Fibroblast of skin of scalp (primary cell): ENCODE measurements at places on chromosomes 6 and 20.

- no peak for DNase-seq
These were observed 15.1 kb downstream of the E2F3 start for GRCh38 chr6:20416567-20417345.

GRCh38 chr6:154606457-154606856, 96.0 kb upstream of the CNKSR3 start:
- DNase-seq: no peak

- DNase-seq: no peak
These were observed 118.0 kb downstream of the B3GAT2 start for GRCh38 chr6:70838907-70839285.

DNA sequence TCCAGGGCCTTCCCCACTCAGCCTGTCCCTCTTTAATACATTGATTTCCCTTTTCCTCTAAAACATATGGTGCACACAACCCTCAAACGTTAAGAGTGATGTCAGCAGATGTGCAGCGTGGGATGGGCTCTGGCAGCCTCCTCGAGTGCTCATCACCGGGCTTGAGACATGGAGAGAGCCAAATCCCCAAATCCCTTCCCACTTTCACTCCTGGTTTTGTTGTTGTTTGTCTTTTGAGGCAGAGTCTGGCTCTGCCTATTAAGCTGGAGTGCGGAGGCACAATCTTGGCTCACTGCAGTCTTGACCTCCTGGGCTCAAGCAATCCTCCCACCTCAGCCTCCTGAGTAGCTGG, 5.8 kb upstream of the PLTP start:
- no peak for DNase-seq

DNA sequence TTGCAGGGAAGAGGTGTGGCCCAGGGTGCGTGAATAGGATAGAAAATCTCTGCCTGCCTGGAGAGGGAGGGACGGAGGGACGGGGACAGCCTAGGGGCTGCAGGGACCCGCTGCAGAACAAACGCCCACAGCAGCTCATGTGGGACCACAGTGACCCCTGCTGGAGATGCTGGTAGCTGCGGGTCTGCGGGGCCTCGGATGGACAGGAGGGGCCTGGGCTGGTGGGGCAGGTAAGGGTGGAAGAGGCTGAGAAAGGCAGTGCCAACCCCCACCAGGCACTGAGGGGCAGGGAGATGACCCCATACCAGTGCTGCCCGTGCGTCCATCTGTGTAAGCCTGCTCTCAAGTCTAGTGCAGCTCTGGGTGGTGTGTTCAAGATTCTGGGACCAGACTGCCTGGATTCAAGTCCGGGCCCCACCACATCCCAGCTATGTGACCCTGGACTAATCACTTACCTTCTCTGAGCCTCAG, 39.4 kb downstream of the KIAA1755 start:
- DNase-seq: peak; percentile 66

DNA sequence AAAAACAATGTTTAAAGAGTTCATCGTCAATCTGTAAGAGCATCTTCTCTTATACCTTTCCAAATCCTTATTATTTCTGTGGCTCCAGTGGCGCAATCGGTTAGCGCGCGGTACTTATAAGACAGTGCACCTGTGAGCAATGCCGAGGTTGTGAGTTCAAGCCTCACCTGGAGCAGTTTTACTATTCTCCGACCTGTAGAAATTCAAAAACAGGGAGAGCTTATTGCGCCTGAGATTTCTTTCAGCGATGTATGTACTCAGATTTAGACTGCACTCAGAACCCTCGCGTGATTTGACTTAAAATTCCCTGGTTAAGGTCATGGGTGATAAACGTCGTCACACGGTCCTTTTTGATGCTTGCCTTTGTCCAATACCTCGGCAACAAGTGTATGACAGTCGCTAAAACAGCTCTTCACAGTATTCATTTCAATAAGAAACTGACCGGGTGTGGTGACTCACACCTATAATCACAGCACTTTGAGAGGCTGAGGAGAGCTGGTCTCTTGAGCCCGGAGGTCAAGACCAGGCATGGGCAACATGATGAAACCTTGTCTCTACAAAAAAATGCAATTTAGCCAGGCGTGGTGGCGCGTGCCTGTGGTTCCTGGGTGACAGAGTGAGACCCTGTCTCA, 11.9 kb downstream of the GPX5 start:
- DNase-seq: peak; percentile 8

DNA sequence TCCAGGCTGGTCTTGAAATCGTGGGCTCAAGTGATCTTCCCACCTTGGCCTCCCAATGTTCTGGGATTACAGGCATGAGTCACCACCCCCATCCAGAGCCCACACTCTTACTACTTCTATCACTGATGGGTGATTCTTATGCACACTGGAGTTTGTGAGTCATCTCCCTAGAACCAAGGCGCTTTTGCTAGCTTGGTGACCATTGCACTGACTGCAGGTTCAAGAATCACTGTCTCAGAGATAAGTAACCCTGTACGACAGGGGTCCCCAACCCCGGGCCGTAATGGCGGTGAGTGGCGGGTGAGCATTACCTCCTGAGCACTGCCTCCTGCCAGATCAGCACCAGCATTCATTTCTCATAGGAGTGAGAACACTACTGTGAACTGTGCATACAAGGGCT, 118.8 kb downstream of the MAP3K7 start:
- peak; percentile 34 for DNase-seq

DNA sequence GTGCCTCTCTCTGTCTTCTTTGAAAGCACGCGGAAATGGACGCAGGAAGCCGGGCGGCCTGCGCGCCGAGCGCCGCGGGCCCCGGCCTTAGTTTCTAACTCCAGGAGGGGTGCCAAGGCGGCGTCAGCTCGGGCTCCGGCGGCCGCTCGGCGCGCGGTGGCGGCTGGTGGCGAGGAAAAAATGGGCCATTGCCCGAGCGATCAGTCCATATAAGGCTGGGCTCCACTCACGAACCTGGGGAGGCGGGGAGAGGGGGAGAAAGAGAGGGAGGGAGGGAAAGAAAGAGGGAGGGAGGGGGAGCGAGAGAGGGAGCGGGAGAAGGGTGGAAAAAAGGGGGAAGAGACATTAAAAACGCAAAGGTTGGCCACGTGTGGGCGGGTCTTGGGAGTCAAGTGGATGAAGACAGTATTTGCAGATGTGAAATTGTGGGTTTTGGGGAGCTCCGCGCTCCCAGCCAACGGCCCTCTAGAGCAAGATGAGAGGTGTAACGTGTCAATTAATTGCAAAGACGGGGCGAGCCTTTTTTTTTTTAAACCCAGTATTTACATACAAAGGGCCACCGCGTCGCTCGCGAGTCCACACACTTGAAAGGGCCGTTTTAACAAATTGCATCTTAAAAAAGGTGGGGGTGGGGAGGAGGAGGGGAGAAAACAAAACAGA, at the start of gene NKX2-2:
Gene NKX2-2 (minus strand): TSS at position 184 of the 660 bp plus-strand sequence. CDS start 395 bp downstream, outside the sequence.
- DNase-seq: no peak

GRCh38 chr20:47220161-47220582, 136.3 kb downstream of the ZMYND8 start:
- peak; percentile 43 for DNase-seq

DNA sequence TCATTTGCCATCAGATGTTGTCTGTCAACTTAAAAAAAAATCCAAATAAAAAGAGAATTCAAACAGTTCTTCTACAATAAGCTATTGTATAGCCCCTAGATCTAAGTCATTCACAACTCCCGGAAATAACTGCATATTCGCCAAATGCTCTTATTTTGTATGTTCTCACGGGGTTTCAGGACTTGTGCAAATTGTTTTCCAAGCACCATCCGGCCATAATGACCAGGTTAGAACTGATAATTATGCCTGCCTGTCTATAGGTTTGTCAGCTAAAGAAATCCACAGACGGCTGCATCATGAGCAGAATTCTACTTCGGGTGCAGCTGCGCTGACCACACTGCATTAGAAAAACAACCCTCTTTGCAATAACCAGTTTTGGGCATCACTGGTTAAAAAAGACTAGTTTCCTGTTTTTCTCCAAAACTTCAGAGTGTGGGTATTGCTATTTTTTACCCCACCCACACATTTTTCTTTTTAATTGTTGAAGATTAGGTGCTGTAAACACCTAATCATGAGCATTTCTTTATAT, 87.7 kb downstream of the HIVEP2 start:
- no peak for DNase-seq

DNA sequence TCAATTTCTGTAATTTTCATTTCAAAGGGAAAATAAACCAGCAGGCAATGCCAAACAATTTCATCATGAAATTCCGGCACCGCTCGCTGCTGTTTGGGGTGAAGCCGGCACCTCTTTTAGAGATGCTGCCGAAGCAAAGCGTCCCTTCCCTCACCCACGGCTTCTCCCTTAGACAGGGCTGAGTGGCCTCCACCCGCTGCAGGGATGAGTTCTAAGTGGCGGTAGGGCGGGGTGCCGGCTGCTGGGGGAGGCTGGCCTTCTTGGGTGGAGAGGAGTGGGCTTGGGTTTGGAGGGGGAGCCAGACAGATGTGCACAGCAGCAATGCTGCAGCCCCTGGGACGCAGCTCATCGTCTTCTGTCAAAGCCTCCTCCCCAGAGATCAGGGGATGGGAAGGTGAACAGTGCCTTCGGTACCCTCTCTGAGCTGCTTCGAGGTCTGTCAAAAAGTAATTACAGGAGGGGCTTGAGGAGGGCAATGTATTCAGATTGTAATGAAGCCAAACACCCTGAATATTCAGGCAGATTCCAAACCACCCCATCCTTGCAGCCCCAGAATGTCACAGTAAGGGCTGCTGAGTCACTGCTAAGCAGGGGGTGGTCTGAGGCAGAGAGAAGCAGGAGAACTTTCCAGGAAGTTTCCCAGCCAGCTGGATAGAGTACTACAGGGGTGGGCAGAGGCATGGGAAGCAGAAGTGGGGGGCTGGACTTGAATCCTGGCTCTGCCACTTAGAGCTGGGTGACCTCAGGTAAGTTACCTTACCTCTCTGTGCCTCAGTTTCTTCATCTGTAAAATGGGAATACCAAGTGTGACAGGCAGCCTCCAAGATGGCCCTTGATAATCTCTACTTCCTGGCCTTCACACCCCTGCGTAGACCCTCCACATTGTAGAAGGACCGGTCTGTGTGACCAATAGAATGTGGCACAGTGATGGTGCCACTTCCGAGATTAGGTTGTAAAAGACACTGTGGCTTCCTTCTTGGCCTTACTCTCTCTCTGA, 96.6 kb downstream of the SULF2 start:
- peak; percentile 71 for DNase-seq

DNA sequence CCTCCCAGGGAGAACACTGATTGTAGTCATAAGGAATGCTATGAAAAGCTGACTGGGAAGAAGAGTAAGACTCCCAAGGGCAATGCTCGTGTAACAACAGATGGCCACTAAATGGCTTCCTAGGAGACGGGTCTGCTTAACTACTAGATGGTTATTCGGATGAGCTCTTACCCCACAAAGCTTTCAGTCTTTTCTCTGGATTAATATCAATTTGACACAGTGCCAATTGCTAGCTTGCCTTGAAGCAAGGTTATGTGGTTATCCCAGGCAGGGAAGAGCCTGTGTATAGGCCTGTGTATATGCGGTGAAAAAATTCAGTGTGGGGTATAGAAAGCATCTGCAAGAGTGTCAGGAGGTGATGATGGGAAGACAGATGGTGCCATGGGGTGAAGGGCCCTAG, 86.4 kb upstream of the NOX3 start:
- DNase-seq: peak; percentile 45

- DNase-seq: no peak
These were observed 51.5 kb downstream of the STK4 start for GRCh38 chr20:45017857-45018256.

- no peak for DNase-seq
These were observed 87.8 kb downstream of the PLCB4 start for GRCh38 chr20:9156529-9157280.

DNA sequence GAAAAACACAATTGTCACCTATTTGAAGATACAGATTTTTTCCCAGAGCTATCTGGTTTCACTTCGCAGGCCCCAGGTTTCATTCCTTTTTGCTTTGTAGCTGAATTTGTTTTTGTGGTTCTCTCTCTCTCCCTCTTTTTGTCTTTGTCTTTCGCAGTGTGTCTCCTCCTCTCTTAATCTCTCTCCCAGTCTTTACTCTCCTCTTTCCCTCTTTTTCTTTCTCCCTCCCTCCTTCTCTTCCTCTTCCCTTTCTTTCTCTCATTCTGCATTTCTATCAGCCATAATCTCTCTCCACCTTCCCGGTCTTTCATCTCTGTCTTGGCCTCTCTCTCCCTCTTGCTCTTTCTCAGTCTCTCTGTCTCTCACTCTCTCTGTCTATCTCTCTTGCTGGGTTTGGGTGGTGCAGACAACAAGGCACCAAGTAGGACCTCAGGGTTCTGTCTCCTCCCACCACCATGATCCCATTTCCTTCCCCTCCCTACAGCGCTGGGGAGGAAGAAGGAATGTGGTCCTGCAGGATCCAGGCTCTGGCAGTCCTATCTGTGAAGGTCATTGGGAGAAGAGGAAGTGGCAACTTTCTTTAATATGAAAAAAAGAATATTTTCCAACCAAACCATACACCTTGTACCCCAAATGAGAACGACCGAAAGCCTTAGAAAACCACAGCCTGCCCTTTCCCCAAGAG, 63.2 kb downstream of the BANF2 start:
- no peak for DNase-seq

- no peak for DNase-seq
These were observed 2.7 kb upstream of the C6orf62 start for GRCh38 chr6:24721461-24722215.

DNA sequence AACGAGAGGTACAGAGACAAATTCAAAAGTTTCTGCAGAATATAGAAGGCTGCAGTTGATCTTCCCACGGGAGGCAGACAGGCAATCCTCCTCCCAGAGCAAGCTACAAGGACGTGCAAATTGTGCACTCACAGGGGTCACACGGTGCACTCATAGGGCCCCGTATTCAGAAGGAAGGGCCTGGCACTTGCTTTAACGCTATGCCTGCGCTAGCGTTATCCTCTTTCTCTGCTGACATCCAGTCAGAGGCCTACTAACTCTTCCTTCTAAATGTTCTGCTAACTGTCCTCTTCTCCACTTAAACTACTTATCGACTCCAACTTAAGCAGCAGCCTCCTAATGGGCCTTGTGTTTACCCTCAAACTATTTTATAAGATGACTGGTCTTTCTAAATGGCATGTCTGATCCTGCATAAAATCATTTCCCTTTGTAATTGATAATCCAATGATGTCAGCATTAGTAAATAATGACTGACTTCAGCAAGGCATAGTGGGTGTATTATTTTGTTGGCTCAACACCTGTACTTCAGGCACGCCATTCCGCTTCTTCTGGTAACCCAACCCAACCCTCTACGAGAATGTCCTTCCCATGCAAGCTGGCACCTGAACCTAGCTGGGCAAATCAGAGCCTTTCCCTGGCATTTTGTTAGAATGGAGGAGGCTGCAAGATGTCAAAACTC, 2.2 kb downstream of the IFNGR1 start:
- no peak for DNase-seq

GRCh38 chr20:56724241-56724757, 95.2 kb downstream of the TFAP2C start:
- no peak for DNase-seq

- no peak for DNase-seq
These were observed 404.0 kb downstream of the SMOC2 start for GRCh38 chr6:168844821-168845609.

GRCh38 chr6:120355822-120356221, 978.5 kb downstream of the TBC1D32 start:
- peak; percentile 71 for DNase-seq

GRCh38 chr6:97703661-97704060, 420.6 kb upstream of the MMS22L start:
- DNase-seq: no peak
